ENCODE measurements at places on chromosomes 7 and 10.

- no peak for DNase-seq
These were observed 98.2 kb upstream of the BMPER start for GRCh38 chr7:33807155-33807530.

- DNase-seq: no peak
These were observed 9.2 kb upstream of the IL6 start for GRCh38 chr7:22717760-22718159.

- peak; percentile 75 for DNase-seq
These were observed 52.6 kb downstream of the TMEM209 start for GRCh38 chr7:130152493-130153210.

DNA sequence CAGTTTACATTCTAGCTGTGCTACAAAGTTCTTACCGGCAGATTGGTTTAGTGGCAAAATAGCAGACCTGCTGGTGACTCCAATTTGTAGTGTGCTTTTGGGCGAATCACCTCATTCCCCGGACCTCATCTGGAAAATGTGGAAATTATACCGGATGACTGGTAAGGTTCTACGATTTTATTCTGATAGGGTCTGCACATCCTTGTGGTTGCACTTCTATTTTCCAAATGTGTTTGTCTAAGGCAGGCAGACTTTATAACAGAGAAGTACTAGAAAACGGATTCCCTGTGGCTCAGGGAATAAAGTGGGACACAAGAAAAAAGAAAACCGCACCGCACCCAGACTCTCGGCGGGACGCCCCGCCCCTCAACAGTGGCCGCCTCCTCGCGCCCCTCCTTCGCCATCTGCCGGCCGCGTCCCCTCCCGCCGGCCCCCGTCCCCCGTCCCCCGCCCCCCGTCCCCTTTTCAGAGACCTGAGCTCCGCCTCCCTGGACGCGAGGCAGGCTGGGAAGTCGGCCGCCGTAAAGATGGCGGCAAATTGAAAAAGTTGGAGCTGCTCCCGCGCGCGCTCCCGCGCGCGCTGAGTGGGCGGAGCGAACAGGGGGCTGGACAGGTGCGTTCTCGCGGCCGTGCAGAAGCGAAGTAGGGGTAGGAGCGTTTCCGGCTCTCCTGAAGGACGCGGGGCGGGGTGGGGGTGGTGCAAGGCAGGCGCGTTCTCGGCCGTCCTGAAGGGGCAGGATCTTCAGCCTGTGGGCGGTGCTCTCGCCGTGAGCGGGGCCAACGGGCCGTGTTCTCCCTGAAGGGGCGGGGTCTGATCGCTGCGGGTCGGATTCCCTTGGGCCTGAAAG lies 532 bp upstream of the CCM2 start:
- DNase-seq: peak; percentile 100

GRCh38 chr7:155457544-155458110 lies 302 bp upstream of the EN2 start:
- DNase-seq: no peak

GRCh38 chr10:43230101-43230908 lies 36.6 kb downstream of the RASGEF1A start:
- no peak for DNase-seq

- DNase-seq: no peak
These were observed 165.8 kb downstream of the CCDC3 start for GRCh38 chr10:12835709-12836108.

Data from muscle of leg (tissue), 16 donors.